ENCODE measurements at places on chromosomes 12 and 14. TPM values are rescaled to one million over a fixed set of nuclear protein-coding genes. Genes with fewer than 3 reads are reported as not detected.

Gene CFAP54
- 0.31 TPM for total RNA-seq

Gene RASSF8
- total RNA-seq: 0.26 TPM

Gene SLC10A1
- total RNA-seq: not detected

Gene SDR9C7
- total RNA-seq: not detected

Gene OR6C2
- not detected for total RNA-seq

Gene NEMP1
- 73.5 TPM for total RNA-seq

Gene GLT8D2
- not detected for total RNA-seq

Gene NEUROD4
- not detected for total RNA-seq

Gene PZP
- total RNA-seq: not detected

Gene ZDHHC22
- not detected for total RNA-seq

Gene SERPINA6
- total RNA-seq: not detected

Gene LTA4H
- 106 TPM for total RNA-seq

Gene TAS2R14
- 0.62 TPM for total RNA-seq

Gene FAM186B
- not detected for total RNA-seq

Gene MEG3
- total RNA-seq: not detected

Gene CPNE6
- total RNA-seq: not detected

Gene LRRC74A
- not detected for total RNA-seq

Gene B3GNT4
- total RNA-seq: 3.6 TPM

Gene OLR1
- total RNA-seq: not detected

Gene DAD1
- total RNA-seq: 292 TPM

Gene ZNF385A
- 1.3 TPM for total RNA-seq
